ENCODE measurements at places on chromosomes 5 and 9.

DNA sequence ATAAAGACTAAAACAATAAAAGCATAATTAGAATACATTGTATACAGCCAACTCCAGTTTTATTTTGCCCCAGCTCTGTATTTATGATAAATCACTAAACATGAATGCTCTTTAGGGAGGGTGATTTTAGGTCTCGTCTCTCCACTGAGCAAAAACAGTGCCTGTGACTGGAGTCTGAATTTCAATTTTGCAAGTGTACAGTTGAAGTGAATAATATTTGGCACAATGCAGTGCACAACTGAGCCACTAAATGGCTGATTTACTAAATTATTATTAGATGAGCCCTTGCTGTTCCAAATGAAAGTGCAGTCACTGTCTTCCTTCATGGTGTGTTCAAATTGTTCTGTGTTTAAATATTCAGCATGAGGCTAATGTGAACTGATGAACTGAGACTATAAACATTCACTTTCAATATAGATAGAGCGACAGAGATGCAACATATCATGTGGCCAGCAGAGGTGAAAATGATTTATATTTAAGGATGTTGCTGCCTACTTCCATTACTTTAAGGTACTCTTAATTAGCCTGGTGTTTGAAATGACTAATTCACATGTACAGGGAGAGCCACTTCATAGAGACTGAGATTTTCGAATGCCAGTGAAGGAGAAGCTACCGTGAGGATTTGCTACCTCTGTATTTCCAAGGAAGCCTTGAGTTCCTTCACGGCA, 375.1 kb downstream of the EBF1 start:
- no peak for DNase-seq

DNA sequence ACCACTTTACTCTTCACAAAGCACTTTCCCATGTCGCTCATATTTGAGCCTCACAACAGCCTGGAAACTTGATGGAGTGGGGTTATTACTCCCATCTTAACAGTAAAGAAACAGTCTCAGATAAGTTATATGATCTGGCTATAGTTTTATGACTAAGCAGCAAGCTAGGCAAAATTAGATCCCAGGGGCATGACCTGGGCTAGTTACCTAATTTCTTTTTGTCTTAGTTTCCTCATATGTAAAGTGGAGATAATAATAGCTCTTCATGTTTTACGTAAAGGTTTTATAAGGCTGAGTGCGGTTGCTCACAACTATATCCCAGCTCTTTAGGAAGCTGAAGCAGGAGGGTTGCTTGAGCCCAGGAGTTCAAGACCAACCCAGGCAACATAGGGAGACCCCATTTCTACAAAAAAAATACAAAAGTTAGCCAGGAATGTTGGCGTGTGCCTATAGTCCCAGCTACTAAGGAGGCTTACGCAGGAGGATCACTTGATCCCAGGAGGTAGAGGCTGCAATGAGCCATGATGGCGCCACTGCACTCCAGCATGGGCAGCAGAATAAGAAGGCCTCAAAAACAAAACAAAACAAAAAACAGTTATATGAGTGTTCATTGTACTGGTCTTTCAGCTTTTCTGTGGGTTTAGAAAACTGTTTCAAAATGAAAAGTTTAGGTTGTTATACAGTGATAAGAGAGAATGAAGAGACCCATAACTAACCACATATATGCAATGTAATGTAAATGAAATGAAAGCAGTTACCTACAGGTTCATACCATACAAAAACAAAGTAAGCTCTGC, 6.5 kb upstream of the PLIN2 start:
- no peak for DNase-seq

DNA sequence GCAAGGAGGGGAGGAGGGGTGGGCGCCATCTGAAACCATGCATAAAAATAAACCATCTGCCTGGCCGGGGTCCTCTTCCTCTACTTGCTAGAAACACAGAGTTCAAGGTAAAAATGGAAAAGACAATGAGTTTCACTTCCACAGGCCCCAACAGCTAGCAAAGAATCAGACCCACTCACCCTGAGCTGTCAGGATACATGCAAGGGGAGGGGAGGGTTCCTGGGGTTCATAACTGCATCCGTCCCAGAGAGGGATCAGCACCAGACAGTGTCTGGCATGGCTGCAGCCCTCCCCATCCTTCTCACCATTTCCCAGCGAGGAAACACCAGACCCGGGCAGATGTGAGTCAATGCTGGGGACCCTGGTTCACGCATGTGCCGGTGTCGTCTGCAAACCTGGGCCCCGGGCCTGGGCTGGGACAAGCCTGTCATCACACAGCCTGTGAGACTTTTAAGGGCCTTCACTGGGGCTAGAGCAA, 55.4 kb downstream of the SEMA4D start:
- no peak for DNase-seq

DNA sequence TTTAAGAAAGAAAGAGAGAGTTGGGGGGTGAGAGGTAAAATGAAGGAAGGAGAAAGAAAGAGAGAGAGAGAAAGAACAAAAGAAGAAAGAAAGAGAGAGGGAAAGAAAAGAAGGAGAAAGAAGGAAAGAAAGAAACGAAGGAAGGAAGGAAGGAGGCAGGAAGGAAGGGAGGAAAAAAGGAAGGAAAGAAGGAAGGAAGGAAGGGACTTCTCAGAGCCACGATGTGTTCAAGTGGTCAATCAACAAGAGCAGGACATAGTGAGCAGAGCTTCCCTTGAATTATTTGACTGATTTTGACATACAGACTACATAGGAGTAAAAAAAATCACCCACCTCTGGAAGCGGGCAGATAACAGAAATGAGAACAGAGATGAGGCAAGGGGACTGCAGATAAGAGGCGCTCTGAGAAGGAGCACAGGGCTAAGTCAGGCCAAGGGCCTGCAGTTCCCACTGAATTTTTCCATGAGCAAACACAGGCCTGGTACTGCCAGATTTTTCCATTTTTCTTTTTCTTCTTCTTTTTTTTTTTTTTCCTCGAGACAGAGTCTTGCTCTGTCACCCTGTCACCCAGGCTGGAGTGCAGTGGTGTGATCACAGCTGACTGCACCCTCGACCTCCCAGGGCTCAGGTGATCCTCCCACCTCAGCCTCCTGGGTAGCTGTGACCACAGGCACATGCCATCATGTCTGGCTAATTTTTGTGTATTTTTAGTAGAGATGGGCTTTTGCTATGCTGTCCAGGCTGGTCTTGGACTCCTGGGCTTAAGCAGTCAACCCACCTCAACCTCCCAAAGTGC, 77.7 kb upstream of the IL17B start:
- DNase-seq = no peak

- no peak for DNase-seq
These were observed 46.9 kb downstream of the ARHGEF37 start for GRCh38 chr5:149628221-149628620.

GRCh38 chr5:135344349-135344748, 54.7 kb downstream of the MACROH2A1 start:
- no peak for DNase-seq

GRCh38 chr5:107806271-107806670, 135.5 kb upstream of the EFNA5 start:
- DNase-seq = no peak

- DNase-seq = no peak
These were observed 45.3 kb upstream of the FCN1 start for GRCh38 chr9:134962973-134963364.

GRCh38 chr5:1140818-1141189, 28.9 kb upstream of the SLC12A7 start:
- no peak for DNase-seq

DNA sequence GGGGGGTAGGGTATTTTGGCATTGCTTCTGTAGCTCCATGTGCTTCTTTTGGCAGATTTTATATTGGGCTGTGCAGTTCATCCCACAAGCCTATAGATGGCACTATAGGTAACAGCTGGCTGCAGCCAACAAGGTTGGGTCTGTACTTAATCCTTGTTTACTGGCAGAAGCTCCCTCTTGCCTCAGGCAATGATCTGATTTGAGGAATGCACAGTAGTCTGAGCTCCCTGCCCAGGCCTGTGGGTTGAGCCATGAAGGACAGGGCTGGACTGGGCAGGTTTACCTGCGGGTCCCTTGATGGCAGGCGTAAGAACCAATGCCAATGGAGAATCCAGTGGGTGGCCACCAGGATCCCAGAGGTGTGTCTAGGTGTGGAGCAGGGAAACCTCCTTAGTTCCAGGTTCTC, 11.7 kb upstream of the OR1J2 start:
- DNase-seq = no peak

DNA sequence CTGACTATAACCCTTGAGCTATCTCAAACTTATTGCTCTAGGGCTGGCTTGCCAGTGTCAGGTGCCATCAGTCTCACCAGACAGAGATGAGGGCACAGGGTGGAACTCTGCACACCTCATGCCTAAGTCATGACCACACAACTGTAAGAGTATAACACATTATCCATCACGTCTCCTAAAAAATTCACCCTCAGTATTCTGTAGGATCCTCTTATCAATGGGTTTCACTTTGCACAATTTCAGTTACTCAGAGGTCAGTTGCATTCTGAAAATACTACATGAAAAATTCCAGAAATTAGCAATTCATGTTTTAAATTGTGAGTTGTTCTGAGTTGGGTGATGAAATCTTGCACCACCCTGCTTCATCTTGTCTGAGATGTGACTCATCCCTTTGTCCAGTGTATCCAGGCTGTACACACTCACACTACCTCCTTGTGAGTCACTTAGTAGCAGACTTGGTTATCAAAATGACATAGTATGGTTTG, 690.9 kb upstream of the CDH18 start:
- DNase-seq = no peak

GRCh38 chr5:151541571-151541970, 49.6 kb downstream of the FAT2 start:
- DNase-seq = no peak

GRCh38 chr9:94734054-94734754, 7.7 kb downstream of the AOPEP start:
- no peak for DNase-seq

DNA sequence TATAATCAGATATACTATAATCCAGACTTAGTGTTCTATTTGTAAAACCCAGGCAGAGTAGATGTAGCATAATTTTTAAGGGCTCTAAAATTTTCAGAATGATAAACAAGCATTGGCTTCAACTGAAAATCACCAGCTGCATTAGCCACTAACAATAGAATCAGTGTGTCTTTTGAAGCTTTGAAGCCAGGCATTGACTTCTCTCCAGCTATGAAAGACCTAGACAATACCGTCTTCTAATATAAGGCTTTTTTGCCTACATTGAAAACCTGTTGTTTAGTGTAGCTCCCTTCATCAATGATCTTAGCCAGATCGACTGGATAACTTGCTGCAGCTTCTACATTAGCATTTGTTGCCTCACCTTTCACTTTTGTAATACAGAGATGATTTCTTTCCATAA, 1877.3 kb upstream of the ACO1 start:
- no peak for DNase-seq

GRCh38 chr9:84736536-84736935, 67.0 kb downstream of the NTRK2 start:
- no peak for DNase-seq

DNA sequence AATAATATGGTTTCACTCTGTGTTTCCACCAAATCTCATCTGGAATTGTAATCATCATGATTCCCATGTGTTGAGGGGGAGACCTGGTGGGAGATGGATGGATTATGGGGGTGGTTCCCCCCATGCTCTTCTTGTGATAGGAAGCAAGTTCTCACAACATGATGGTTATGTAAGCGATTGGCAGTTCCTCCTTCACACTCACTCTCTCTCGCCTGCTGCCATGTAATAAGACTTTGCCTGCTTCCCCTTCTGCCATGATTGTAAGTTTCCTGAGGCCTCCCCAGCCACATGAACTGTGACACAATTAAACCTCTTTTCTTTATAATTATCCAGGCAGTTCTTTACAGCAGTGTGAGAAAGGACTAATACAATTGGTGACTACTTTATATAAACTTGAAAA, 48.4 kb downstream of the PTBP3 start:
- DNase-seq = no peak

Measured in stimulated activated CD8-positive, alpha-beta memory T cell treated with anti-CD3 and anti-CD28 coated beads, Interleukin-12 subunit alpha, Interleukin-12 subunit beta, amount 100 ng/mL, for 1 hour (primary cell).